ENCODE measurements at places on chromosomes 11 and 22.

GRCh38 chr11:3198815-3199214 lies 19.8 kb downstream of the MRGPRG start:
- no peak for DNase-seq

- no peak for DNase-seq
Observed at GRCh38 chr11:20015529-20016427, 144.5 kb downstream of the DBX1 start.

DNA sequence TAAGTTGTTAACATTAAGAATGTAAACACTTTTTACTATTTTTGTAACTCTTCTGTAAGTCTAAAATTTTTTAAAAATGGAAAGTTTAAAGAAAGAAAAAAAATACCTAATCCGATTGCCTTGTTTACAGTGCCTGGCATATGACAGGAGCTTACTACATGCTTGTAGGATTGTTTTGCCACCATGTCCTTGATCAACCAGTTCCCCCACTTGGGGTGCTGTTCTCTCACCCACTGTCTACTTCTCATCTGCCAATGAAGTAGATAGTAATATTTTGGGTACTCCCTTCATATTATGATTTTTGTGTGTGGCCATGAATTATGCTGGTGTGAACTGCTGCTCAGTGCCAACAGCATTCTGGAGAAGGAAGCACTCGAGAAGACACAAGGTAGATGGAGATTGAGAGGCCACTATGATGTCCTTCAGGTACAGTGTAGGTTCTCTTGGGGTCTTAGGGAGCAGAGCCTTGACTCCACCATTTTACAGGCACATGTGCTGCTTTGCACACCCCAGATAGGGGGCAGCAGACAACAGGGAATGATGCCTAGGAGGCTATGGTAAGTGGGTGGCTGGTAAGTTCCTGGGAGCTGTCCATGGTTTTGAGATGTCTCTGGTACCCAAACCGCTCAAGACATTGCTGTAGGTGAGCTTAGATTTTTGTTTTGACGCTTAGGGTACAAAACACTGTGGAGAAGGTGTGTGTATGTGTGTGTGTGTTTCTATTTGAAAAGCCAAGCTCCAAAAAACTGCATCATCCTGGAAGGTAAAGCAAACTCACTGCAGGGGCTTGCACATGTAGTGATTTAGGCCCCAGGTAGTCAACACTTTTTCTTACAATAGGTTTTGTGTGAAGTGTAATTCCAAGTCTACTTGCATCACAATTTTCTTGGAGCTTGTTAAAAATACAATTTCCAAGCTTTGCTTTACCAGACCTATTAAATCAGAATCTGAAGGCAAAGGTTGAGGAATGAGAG lies 494.5 kb upstream of the LARGE1 start:
- DNase-seq: peak; percentile 32

DNA sequence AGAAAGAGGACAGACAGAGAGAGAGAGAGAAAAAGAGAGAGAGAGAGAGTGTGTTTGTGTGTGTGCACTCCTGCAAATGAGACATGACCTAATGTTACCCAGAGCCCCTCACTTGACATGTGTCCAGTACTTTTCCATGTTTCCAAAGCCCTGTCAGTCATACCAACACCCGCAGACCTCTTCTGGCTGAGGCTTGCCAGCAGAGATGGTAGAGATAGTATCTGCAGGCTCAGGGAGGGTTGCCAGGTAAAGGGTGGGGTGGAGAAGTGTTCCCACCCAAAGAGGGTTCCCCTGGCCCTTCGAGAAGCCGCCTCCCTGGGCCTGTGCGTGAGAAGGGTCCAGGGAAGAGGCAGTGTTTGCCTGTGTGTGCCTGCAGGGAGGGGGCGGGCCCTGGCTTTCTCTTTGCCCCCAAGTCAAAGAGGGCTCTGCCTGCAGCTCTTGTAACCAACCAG lies 40.7 kb downstream of the POU2F3 start:
- no peak for DNase-seq

GRCh38 chr22:28674121-28674563 lies 5.5 kb downstream of the TTC28 start:
- peak; percentile 83 for DNase-seq

GRCh38 chr11:1075341-1075911 lies 752 bp downstream of the MUC2 start:
- DNase-seq: no peak

DNA sequence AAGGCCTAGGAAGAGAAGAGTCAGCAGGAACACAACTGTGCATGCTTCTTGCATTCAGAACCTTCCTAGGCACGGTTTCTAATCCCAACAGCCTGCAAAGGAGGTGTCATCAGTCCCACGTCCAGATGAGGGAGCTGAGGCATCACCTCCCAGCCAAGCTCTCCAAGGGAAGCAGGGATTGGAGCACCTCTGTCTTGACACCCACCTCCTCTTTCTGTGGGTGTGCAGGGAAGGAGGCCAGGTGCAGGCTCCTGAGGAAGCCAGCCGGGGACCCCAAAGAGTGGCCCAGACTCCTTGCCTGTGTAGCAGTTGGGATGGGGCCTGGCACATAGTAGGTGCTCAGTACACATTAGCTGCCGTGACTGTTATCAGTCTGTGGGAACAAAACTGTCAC lies 2.0 kb downstream of the PNPLA5 start:
- DNase-seq: no peak

GRCh38 chr11:17638311-17638710 lies 81.1 kb upstream of the MYOD1 start:
- no peak for DNase-seq

- DNase-seq: no peak
Observed at GRCh38 chr11:111026241-111026640, 219.3 kb upstream of the POU2AF2 start.

DNA sequence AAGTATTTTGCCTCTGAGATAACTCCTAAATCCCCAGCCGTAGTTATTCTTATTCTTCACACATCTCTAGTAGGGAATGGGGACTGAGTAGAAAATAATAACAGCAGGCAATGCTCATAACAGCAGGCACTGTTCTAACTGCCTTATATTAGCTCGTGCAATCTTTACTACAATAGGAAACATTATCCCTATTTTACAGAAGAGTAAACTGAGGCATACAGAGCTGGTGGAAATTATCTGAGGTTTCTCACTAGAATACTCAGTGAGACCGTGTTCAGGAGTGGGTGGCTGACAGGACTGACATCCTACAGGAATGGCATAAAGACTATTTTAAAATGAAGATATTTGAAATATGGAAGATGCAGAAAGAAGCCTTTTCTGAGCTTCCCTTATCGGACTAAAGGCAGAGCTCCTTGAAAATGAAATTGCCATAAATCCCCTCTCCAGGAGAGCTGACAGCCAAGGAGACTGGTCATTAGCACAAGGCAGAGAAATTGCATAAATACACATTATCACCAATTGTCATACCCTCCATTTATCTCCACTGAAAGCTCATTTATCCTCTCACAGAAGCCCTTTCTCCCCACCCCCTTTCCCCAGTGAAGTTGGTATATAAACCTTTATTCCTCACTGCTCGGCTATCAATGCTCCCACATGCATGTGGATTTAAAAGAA lies 93.9 kb downstream of the RASSF10 start:
- no peak for DNase-seq

- DNase-seq: no peak
Observed at GRCh38 chr11:129404731-129405130, 29.1 kb downstream of the BARX2 start.

GRCh38 chr11:35151683-35152280 lies 12.8 kb downstream of the CD44 start:
- no peak for DNase-seq

- peak; percentile 35 for DNase-seq
Observed at GRCh38 chr11:34915136-34916014, 804 bp downstream of the APIP start.

DNA sequence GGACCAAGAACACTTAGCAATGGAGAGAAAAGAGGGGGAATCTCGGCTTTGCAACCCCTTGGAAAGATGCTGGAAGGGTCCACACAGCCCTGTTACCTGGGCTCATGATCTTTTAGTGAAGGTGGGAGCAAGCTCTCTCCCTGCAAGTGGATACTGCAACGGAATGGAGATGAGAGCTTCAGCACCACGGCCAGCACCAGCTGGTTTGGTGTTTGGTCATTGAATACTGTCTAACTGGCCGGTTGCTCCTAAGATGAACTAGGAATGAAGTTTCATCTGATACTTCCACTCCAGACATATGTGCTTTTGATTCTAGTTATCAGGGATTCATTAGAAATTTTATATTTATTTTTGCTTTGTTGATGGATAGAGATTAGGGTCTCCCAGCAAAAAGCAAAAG lies 16.3 kb downstream of the HTR3A start:
- peak; percentile 17 for DNase-seq

DNA sequence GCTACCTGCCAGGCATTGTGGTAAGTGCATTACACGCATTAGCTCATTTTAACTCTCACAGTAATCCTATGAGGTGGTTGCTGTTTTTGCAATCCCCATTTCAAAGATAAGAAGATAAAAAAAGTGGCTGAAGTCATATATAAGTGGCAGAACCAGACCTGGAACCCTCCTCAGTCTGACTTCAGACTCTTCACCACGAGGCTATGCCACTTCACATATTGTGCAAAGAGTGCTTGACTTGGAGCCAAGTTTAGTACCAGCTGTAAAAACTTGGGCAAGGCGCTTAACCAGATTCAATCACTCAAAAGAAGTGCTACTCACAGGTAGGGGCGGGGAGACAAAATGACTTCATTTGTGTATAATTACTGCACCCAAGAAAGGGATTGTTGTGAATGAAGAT lies 15.3 kb downstream of the BPIFC start:
- DNase-seq: no peak

DNA sequence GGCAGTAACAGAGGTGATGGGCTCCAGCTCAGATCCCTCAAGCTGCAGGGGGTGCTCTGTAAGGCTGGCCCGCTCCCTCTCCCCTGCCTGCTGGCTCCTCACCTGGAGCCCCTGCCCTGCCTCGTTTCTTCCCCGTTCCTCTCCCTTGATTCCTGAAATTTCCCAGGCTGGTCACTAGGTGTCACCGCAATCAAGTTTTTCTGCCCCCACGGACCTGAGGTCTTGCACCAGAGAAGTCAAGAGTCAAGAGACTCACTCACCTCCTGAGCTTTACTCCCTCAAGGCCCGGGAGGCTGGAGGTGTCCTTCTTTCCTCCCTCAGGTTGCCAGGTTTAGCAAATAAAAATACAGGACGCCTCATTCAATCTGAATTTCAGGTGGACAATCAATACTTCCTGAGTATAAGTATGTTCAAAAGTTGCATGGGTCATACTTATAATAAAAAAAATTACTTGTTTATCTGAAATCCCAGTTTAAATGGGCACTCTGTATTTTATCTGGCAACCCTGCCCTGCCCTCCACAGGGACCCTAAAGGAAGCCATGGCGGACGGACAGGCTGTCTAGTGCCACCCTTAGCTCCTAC lies 69.2 kb downstream of the SCUBE1 start:
- DNase-seq: peak; percentile 42

DNA sequence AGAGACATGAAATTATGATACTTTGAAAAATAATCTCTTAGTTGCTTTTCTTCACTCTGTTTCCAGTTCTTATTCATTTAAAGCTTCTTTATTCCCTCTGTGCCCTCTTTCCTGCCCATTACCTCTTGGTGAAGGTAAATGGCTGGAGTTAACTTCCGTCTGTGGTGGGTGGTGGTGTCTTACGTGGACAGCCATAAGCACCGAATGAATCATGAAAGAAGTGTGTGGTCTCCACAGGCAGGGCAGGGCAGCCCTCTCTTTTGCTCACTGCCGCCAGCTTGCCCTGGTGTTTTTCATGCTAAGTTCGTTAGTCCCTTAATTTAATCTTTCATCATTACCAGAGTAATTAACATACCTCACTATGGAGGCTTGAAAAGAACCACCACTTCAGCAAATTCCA lies 98.7 kb upstream of the SORL1-AS1 start:
- DNase-seq: no peak

DNA sequence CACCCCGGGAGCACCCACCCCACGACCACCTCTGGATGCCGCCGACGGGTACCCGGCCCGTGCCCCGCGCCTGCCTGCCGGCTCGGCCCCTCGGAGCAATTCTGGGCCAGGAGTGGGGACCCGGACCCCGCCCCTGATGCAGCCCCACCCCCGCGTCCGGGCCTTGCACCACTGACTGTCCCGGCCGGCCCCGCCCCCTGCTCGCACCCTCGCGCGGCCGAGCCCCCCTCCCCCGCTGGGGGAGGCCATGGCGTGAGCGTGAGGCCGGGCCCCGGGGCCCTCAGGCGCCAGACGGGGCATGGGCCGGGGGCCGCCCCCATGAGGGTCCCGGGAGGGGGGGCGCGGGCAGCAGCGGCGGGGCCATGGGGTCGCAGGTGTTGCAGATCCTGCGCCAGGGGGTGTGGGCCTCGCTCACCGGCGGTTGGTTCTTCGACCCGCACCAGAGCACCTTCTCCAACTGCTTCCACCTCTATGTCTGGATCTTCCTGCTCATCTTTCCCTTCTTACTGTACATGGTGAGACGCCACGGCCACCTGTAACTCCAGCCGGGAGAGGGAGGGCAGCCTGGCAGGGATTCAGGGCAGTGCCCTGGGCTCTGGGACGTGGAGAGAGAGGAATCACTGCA lies 486 bp downstream of the PCNX3 start:
- DNase-seq: no peak

- peak; percentile 53 for DNase-seq
Observed at GRCh38 chr11:79493555-79494171, 52.8 kb upstream of the TENM4 start.

DNA sequence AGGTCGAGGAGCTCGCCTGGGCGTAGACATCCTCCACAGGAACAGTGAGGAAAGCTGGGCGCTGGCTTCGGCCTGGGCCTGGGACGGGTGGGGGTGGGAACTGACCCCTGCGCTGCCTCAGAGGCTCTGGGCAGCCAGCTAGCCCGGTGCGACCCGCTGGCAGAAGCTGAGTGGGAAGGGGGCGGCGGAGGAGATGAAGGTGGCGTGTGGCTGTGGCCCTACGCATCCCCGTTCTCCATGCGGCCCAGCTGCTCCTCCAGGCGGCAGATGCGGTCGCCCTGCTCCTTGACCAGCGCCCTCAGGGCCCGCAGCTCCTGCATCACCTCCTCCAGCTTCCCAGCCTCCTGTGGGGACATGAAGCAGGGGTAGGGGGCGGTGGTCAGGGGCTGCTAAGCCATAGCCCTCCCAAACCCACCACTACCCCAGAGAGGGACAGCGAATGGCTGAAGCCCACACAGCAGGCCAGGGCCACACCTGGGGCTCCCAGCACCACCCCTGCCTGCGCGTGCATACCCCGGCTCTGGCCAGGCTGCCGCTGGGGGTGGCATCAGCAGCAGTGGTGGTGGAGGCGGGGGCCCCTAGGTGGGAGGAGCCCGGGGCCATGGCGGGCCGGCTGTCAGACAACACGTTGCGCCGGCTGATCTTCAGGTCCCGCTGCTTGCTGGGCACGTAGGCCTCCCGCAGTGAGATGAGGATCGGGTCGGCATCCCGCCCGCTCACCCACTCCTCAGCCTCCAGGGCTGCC lies 848 bp upstream of the PTPRCAP start:
- no peak for DNase-seq

DNA sequence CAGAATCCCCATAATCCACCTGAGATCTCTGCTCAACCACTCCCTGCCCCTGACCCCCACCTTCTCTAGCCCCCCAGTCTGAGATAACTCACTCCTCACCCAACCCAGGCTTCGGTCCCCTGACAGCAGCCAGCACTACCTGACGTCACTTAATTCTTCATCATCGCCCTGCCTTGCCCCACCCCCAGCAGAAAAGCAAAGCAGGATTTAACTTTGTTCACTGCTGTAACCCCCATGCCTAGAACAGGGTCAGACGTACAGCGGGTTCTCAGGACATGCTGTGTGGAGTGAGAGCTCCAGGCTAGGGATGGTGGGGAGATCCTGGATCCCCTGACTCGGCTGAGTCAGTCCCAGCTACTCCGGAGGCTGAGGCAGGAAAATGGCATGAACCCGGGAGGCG lies 45.8 kb downstream of the ELFN2 start:
- no peak for DNase-seq

GRCh38 chr11:131474947-131475346 lies 104.5 kb downstream of the NTM start:
- no peak for DNase-seq
